ENCODE measurements at places on chromosomes 3 and 15.
A peak's percentile ranks its signal among the peaks of the same experiment; 100 is the strongest.

- DNase-seq, result no peak
Measured at GRCh38 chr3:188137051-188137450, 16.9 kb upstream of the LPP start.

GRCh38 chr3:35601959-35602358, 37.4 kb upstream of the ARPP21 start:
- DNase-seq, result no peak

- DNase-seq, result no peak
Measured at GRCh38 chr3:100331660-100332059, 2.9 kb upstream of the NIT2 start.

GRCh38 chr15:81480645-81481053, 106.6 kb upstream of the TMC3 start:
- DNase-seq, result peak; percentile 20

DNA sequence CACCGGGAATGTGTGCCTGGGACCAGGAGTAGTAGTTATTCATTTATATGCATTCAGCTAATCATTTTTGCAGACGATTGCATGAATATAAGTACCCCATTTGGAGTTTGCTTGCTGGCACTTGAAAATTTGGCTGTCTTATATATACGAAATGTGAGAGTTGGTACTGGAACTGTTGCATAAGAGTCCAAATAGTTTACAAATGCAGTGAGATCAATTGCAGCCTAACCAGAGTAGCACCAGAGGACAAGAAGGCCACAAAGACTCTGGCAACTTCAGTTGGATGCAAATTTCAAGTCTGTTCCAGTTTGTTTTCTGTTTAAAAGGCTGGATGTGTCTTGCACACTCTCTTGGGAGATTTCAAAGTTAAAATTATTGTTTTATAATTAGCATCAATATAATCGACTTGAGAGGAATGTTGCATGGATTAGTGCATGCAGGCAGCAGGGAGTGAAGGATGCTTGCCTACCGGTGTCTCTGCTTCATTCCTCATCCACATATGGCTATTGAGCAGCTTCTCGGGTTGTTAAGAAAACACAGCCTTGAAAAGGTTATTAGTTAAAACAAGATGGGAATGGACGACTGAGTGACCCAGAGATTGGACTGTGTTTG, 213.0 kb downstream of the PTPRG start:
- no peak for DNase-seq

DNA sequence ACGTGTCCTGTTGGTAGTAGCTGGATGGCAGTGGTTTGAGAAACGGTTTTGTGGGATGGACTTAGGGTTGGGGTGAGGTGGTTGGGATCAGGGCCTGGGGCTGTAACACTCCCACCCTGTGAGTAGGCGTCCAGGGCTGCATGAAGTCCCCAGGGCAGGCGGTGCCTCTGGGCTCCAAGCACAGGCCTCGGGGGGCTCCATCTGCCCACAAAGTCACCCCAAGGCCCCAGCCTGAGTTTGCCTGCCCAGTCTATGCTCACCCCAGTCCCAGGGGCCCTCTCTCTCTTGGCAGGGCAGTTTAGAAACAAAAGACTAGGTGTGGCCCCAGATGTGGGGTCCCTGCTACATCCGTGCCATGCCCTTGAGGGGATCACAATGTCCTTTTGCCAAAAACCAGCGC, 86.9 kb upstream of the PRR23E start:
- DNase-seq, result no peak

All from effector CD4-positive, alpha-beta T cell (primary cell).